ENCODE measurements at places on chromosomes 2 and 18. TPM values are rescaled to one million over a fixed set of nuclear protein-coding genes. Genes with fewer than 3 reads are reported as not detected.

HOXD12 gene
- not detected for total RNA-seq

FAM228A gene
- total RNA-seq: 0.99 TPM

LRP1B gene
- total RNA-seq: under 0.01 TPM

OSR1 gene
- total RNA-seq: 17.7 TPM

SKOR2 gene
- total RNA-seq: not detected

SCG2 gene
- 0.66 TPM for total RNA-seq
